Epithelial cell of prostate (primary cell): ENCODE measurements at places on chromosomes 3 and 15.

DNA sequence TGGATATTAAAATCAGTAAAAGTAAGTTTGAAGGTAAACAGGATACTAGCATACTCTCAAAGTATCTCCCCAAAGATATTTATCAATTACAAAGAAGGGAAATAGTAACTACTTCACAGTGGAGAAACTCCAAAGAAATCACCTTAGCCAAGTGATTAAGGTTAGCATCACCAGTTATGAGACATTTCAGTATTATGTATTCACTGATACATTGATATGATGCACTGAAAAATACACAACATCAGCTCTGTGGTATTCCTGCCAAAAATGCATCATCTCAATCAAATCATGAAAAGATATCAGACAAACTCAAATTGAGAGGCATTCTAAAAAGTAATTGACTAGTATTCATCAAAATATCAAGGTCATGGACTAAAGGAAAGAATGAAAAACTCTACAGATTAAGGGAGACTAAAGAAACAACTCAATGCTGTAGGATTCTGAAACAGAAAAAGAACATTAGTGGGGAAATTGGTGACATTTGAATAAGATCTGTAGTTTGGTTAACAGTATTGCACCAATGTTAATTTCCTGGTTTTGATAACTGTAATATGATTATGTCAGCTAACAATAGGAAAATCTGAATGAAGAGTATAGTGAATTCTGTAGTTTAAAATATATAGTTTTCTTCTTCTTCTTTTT is 215.4 kb downstream of the UACA start:
- no peak for DNase-seq

- no peak for DNase-seq
These were observed 2.5 kb upstream of the TLNRD1 start for GRCh38 chr15:80998251-80998650.

DNA sequence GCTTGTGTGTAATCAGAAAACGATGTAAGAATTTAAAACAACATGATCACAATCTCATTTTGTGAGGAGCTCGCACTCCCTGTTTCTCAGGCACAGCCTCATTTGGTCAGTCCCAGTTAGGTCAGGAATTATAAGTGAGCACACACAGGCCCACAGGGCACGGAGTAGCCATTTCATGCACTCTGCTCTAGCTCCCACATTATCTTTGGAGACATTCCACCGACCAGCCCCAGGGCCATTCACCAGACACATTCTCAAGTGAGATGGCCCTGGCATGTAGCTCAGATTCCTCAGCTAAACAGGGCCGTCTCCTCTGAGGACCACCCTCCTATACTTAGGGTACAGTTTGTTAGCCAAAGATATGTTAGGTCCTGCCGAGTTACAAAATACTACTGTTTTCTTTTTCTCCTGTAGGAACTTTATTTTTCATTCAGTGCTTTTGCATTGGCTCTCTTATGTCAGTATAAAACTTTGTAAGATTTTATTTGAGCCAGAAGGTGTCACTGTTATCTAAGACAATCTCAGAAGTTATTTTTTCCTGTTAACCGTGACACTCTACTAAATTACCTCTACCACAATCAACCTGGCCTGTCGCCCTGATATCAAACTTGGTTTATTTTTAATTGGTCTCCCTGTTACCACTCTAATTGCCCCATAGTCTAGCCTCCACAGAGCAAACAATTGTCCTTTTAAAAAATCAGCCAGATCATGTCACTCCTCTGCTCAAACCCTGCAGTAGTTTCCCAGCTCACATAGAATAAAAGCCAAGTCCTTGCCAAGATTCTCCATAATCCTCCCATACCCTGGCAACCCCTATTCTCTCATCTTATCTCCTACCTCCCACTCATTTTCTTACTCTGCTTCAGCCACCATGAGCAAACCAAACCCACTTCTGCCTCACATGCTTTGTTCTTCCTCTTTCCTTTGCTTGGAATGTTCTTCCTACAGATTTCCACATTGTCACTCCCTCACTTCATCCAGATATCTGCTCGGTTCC is 105.7 kb downstream of the PPP2R3A start:
- no peak for DNase-seq

GRCh38 chr3:156915372-156915771 is 89.2 kb downstream of the LEKR1 start:
- DNase-seq, result no peak
